CD4-positive, CD25-positive, alpha-beta regulatory T cell (primary cell): ENCODE measurements at places on chromosomes 12 and 14. TPM values are rescaled to one million over a fixed set of nuclear protein-coding genes. Genes with fewer than 3 reads are reported as not detected.

The DPF3 gene
- polyA plus RNA-seq = not detected

The CLEC9A gene
- polyA plus RNA-seq = not detected

The MIP gene
- polyA plus RNA-seq = 0.07 TPM

The MYH6 gene
- not detected for polyA plus RNA-seq

The AKAP3 gene
- 0.88 TPM for polyA plus RNA-seq

The ZNF891 gene
- polyA plus RNA-seq = 0.32 TPM

The KRT81 gene
- not detected for polyA plus RNA-seq

The MMP14 gene
- not detected for polyA plus RNA-seq

The ZNF385A gene
- polyA plus RNA-seq = 0.14 TPM

The PZP gene
- polyA plus RNA-seq = not detected

The RDH5 gene
- 1.4 TPM for polyA plus RNA-seq

The GRIP1 gene
- polyA plus RNA-seq = not detected

The ABCC9 gene
- polyA plus RNA-seq = not detected

The ADAM21 gene
- polyA plus RNA-seq = not detected
